ENCODE measurements at places on chromosomes 7 and 10.

GRCh38 chr7:29958667-29959358 is 30.8 kb downstream of the SCRN1 start:
- no peak for DNase-seq

DNA sequence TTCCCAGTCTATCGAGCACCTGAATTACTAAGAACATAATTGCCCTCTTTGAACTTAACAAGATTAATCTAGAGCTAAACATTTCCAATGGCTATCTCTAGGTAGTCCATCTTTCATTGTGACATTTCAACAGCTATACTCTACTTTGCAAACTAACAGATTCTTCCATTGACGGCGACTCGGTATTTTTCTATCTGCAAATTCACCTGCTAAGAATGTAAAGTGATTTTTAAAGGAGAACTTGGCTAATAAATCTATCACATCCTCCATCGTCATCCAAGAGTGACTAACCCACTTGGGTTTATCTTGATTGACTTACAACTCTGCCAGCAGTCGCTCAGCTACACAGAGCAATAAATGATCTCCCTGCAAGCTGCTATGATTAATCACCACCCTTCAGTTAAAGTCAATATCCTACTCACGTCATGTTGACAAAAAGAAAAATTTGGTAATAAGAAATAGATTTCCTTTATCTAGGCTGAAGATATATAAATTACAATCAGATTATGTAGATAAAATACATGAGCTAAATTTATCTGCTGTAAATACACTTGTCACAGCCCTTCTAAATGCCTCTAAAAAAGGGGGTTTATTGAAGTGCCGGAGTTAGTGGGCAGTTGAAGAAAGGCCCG is 99.5 kb downstream of the SFMBT2 start:
- DNase-seq: no peak

DNA sequence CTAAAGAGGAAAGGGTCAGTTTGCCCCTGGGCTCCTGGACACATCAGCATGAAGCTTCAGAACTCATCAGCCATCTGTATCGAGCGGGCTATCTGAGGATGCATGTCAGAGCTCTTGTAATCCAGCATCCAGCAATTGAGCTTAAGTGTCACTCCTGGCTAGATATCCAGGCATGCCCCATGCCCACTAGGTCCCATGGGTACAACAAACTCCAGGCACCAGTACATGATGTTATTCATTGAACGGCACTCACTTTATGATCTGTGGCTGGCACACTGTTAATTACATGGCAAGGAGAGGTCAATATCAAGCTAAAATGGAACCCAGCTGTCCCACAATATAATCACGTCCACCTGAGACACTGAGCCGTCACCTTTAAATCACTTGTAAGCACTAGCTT is 274.2 kb downstream of the ELMO1 start:
- DNase-seq: no peak

GRCh38 chr7:1925349-1925748 is 255.3 kb downstream of the ELFN1 start:
- DNase-seq: no peak

DNA sequence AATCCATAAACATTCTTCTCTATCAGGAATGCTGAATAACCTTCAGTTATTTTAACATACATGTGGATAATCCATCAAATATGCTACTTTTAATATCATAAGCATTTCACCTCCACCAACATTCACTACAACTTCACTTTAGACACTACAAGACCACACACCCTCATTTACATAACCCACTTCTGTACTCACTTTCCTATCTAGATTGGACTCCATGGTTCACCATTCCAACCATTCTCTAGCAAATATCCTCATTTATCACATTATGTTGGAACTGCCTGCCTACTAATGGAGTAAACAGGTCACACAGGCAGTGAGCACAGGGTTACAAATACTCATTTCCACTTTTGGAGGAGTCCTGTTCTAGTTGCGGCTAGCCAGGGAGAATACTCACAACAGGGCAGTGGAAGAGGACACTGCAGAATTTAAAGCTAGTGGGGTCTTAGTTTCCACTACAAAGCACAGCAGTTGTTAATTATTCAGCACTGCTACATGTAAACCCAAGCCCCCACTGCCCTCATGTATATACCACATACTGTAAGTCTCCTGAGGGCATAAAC is 18.4 kb downstream of the SNX13 start:
- DNase-seq: no peak

DNA sequence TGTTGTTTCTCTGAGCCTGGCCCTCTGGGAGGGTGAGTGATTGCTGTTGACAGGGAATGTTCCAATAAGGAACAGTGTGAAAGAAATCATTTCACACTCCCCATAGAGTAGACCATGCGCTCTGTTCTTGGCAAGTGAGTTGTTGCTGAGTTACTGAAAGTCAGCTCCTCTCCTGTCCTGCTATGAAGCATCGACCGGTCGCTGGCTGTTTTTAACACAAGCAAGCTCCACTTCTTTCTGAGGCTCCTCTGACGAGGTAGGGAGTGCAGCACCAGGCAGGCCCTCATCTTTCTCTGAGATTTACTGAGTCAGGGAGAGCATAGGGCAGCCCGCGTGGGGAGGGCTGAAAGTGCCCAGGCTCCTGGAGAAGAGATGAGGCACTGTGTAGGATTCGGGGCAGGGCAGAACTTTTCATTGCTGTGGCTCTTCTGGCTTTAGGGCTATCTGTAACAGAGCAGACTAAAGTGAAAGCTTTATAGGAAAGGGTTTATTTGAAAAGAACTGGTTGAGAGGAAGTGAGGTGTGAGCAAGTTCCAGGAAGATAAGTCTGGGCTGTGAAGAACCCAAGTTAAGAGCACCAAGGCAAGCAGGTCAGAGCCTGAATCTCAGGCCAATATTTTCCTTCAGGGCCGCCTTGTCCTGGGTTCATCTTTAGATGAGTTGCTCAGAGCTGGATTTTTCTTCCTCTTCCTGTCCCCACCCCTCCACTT is 332.2 kb downstream of the CCSER2 start:
- no peak for DNase-seq

GRCh38 chr10:48634198-48634983 is 29.5 kb upstream of the ARHGAP22 start:
- DNase-seq: no peak

- DNase-seq: no peak
Observed at GRCh38 chr7:159311172-159311494, 166.5 kb upstream of the VIPR2 start.

DNA sequence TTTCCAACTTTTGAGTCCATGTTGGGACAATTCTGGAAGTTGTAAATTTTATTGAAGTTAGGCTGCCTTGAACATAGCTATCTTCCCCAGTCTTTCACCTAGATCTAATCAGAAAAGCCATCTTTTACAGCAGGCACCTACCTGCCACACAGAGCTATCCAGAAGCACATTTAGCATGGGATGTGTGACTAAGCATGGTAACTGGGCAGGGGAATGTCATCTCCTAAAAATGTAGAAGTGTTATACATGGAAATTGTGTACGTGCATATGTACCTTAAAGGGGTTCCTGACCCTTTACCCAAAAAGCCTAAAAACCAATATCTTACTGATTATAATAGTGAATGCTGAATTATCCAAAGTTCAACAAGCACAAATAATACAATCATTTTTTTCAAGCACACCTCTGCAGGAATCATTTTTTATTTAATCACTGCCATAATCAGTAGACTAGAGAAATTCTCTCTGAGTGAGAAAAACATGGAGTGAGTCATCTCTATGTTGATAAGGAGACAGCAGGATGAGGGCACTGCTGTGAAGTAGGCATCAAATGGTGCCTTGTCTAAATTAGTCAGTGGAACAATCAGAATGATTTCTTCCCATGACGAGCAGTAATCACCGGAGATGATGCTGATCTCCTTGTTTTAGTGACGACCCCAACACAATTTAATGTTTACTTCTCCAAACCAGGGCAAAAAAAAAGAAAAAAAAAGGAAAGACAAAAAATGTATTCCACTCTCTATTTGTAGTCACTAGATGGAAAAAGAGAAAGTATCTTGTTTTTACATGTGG is 75.9 kb downstream of the SORBS1 start:
- DNase-seq: no peak

- no peak for DNase-seq
Observed at GRCh38 chr7:12234334-12234865, 23.3 kb downstream of the TMEM106B start.

DNA sequence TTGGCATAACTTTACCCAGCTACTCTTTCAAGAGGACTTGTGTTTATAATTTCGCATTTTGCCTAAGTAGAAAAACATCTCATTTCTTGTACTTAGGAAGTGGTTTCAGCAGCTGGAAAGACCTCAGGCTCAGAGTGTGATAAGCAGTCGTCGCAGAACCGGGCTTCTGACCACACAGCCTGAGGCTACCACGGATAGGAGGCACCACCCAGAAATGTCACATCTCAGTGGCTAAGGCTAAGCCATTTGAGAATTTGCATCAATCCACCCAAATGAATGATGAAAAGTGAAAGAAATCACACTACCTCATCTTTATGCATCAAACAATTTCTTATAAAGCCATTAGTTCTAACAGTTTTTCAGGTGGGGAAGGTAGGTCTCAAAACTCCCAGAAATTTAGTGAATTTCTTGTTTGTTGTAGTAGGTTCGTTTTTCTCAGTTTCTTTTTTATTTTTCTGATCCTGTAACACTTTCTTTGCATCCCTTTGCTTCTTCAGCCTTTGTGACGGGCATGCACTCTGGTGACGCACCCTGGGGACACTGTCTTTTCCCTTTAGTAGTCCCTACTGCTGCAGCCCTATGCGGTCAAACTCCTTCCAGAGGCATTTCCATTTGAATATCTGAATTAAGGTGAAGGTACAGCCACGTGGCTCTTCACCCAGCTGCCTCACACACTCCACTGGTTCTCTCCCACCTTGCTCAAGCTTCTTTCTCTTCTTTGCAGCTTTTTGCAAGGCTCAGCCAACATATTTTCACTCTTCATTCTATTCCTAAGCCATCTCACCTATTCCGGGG is 68.5 kb downstream of the MAP3K8 start:
- DNase-seq: no peak

GRCh38 chr7:42745357-42746059 is 166.4 kb downstream of the C7orf25 start:
- DNase-seq: no peak

DNA sequence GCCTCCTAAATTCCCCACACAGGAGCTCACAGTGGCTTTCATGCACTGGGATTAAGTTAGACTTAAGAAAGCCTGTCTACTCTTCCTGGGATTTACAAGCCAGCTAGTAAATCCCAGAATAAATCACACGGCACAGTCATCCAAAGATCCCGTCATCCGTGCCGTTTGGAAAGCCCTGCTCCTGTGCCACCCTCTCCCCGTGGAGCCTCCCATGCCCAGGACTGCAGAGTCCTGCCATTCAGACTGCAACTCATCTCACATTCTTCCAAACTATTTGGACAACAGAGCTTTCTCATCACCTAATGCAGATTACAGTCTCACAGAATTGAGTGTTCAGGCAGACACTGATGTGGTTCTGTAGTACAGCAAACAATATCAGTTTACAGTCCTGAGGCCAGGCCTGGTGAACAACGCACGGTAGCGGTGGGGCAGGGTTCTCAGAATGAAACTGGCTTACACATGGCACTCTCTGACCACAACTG is 166.5 kb downstream of the EGFR start:
- DNase-seq: no peak

- no peak for DNase-seq
Observed at GRCh38 chr10:6431186-6431585, 148.9 kb downstream of the PRKCQ start.

- no peak for DNase-seq
Observed at GRCh38 chr10:15451137-15452094, 80.3 kb upstream of the FAM171A1 start.

GRCh38 chr7:1253681-1254181 is 21.1 kb downstream of the UNCX start:
- no peak for DNase-seq

DNA sequence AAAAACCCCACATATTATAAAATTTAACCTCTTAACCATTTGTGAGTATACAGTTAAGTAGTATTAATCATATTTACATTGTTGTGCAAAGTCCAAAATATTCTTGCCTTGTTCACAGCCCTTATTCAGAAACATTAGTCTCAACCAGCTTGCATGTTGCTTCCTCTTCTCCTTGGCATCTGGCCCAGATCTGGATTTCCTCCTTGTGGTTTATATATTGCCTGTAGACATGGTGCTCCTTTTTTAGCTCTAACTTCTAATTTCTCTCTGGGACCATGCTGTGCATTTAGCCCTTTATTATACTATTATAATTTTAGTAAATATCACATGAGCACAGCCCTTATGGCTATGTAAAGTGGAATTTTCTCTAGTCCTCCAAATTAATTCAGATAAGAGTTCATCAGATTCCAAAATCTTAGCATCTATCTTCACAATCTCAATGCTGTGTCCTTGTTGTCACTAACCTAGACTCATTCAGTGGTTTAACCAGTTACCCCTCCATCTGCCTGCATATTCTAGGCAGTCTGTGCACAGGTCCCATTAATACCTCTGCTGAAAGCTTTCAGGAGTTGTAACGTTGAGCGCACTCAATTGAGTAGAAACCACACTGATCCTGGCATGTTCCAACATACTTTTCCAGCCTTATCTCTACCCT is 7.9 kb downstream of the CPED1 start:
- peak; percentile 72 for DNase-seq

DNA sequence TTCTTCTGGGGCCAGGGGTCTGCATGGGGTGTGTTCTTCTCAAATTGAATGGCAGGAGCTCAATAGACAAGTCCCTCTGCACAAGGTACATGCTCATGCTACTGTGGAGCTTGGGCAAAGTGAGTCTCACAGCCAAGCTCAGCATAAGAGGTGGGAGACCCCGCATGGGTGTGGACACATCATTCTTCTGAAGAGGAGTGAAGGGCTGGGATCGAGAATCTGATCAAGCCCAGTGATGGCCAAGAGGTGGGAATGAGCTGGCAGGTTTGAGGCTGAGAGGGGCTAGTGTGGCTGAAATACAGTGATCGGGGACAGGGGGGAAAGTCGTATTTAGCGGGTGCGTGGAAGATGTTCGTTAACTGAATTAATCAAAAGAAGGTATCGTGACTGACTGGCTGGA is 32.6 kb downstream of the CDH23 start:
- no peak for DNase-seq

DNA sequence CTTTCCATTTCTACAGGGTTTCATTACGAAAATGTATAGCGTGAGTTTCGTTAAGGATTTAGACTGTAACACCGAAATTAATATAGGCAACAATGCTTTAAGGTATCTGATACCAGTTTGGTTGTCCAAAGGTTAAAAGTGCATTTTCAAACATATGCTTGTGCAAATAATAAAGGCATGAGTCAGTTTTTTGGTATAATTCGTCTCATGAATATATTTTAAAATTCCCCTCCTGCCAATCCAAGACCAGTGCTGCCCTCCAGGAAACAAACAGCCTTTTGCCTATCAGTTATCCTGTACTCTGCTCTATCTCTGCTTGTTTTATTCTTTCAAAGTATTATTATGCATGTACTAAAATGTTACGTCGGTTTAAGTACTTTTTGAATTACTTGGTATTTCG is 2.0 kb downstream of the LCOR start:
- no peak for DNase-seq

- DNase-seq: no peak
Observed at GRCh38 chr10:58590152-58590840, 77.6 kb downstream of the BICC1 start.

GRCh38 chr10:95559471-95559870 is 1.7 kb downstream of the SORBS1 start:
- DNase-seq: no peak
